ENCODE measurements at places on chromosomes 11 and 22.

DNA sequence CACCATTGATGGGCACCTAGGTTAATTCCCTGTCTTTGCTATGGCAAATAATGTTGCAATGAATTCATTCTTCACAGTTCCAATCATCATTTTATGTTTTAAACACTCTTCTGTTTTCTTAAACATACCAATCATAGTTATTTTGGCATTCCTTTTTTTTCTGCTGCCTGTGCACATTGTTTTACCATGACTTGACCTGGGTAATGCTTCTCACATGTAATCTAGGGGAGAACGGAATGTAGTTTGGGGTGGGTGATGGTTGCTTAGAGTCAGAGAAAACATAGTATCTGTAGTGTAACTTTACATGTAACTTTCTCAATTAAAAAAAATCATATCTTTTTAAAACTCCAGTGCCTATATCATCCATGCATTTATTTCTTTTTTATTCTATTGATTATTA is 1945.3 kb upstream of the RAG2 start:
- no peak for DNase-seq

GRCh38 chr11:65071907-65072630 is 11.8 kb downstream of the CDCA5 start:
- DNase-seq = no peak

GRCh38 chr11:126637795-126638175 is 282.3 kb downstream of the ST3GAL4 start:
- no peak for DNase-seq

DNA sequence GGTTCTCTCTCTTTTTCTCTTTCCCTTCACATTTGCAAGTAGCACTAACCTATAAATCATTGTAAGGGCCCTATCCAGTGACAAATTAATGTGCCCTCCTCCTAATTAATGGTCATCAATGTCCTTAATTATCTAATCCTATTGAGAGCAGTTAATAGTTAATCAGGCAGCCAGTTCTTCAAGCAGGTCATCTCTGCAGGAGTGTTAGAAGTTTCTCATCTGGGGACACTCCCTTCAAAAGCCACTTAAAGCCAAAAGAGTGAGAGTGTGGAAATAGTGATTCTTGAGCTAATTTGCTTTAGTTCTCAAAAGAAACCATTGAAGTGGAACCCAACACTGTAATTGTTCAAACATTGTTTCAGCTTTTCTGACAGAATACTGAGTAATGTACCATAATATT is 141.6 kb downstream of the ELP4 start:
- DNase-seq = peak; percentile 24

GRCh38 chr22:43388420-43388851 is 23.4 kb upstream of the MPPED1 start:
- peak; percentile 86 for DNase-seq

GRCh38 chr22:41775976-41776375 is 24.5 kb upstream of the CCDC134 start:
- peak; percentile 24 for DNase-seq

GRCh38 chr11:1742371-1742770 is 8.0 kb downstream of the IFITM10 start:
- no peak for DNase-seq

DNA sequence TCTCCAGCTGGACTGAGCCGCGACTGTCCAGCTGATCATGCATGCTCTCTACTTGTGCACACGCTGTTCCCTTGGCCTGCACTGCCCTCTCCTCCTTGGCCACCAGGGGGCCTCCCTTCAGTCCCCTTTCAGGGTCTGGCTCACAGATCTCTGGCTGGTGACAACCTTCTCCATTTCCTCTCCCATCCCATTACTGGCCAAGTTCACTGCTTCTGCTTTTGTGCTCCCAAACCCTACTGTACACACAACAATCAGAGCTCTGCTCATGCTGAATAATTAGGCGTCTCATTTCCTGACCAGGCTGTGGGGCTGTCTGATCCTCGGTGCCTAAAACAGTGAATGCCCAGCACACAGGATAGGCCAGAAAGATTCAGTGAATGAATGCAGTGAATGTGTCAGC is 224.0 kb upstream of the NARS2 start:
- peak; percentile 79 for DNase-seq

- peak; percentile 84 for DNase-seq
Measured at GRCh38 chr22:27919942-27920755, 1.1 kb upstream of the PITPNB start.

GRCh38 chr11:116895048-116895757 is 57.8 kb upstream of the APOA1 start:
- peak; percentile 74 for DNase-seq

GRCh38 chr11:125903711-125904659 is at the start of gene DDX25:
DDX25 (plus strand) TSS chr11:125904508; CDS start chr11:125904518, 10 bp downstream.
- DNase-seq = peak; percentile 85

GRCh38 chr22:41863472-41863871 is 30.6 kb downstream of the SREBF2 start:
- DNase-seq = no peak

GRCh38 chr22:23193196-23193827 is 13.0 kb downstream of the BCR start:
- no peak for DNase-seq

- peak; percentile 36 for DNase-seq
Measured at GRCh38 chr11:64917663-64917995, 620 bp upstream of the ATG2A start.

DNA sequence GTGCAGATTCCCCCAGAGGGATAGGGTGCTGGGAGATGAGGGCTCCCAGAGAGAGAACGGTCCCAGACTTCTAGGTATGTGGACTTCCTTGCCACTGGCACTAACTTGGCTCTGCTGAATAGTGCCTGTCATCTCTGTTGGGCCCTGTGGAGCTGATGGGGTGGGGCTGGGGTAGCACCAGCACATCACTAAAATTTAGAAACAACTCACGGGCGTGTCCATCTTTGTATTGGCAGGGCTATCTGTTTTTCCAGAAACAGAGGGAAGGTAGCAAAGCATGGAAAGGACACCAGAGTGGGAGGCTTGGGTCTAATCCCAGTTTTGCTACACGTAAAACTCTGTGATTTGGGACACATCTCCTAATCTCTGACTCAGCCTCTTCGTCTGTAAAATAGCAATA is 25.8 kb downstream of the SWAP70 start:
- DNase-seq = peak; percentile 18

DNA sequence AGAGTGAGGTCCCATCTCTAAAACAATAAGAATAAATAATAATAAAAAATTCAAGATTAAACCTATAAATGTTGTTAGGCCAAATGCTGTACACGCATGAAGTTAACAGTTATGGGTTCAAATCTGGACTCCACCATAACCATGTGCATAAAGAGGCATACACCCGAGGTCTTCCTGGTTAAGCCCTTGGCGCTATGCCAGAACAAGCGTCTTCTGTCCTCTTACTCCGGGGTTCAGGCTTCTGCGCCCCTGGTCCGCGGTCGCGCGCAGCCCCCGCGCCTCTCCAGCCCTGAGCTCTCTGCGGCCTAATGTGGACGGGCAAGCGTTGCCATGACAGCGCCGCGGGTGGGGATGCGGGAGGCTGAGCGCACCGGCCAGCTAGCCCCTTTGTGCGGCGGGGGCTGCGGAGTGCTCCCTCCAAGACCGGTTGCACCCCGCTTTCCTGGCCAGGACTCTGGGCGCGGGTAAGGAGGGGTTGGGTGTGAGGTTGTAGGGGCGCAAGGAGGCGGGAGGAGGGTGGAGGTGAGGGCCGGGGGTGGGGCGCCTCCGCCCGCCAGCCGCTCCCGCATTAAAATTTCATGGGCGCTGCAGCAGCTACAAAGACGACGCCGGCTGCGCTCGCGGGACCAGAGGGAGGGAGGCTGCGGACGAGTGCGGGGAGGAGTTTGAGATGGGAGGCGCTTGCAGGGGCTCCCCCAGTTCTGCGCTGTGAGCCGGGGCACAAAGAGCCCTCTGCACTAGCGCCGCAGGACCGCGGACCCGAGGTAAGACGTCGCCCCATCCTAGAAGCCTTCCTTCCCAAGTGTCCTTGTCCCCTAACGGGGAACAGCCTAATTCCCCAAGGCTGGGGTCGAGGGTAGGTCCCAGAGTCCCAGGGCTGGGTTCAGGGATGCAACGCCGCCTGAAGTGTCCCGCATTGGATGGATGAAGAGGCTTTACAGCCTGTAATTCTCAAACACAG is at the start of gene MIAT:
Gene MIAT, plus strand, starts transcription at position 698 of the 961 bp plus-strand sequence.
- DNase-seq = peak; percentile 89

- DNase-seq = no peak
Measured at GRCh38 chr11:44334356-44335004, 24.5 kb upstream of the ALX4 start.

DNA sequence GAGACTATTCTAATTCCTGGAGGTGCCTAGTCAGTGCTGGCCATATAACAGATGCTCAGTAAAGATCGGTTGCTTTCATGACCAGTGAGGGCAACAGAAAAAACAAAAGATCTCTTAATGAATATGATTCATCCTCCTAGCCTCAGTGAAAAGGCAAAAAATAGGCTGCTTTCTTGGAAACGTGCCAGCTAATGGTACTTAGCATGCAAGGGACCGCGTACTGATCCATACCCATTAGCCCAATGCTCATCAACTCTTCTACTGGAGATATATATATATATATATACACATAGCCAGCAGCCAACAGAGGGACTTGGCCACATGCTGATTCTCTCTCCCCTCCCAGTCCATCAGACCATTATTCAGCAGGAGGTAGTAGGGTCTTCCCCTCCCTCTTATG is 320.4 kb downstream of the KIRREL3 start:
- DNase-seq = no peak

DNA sequence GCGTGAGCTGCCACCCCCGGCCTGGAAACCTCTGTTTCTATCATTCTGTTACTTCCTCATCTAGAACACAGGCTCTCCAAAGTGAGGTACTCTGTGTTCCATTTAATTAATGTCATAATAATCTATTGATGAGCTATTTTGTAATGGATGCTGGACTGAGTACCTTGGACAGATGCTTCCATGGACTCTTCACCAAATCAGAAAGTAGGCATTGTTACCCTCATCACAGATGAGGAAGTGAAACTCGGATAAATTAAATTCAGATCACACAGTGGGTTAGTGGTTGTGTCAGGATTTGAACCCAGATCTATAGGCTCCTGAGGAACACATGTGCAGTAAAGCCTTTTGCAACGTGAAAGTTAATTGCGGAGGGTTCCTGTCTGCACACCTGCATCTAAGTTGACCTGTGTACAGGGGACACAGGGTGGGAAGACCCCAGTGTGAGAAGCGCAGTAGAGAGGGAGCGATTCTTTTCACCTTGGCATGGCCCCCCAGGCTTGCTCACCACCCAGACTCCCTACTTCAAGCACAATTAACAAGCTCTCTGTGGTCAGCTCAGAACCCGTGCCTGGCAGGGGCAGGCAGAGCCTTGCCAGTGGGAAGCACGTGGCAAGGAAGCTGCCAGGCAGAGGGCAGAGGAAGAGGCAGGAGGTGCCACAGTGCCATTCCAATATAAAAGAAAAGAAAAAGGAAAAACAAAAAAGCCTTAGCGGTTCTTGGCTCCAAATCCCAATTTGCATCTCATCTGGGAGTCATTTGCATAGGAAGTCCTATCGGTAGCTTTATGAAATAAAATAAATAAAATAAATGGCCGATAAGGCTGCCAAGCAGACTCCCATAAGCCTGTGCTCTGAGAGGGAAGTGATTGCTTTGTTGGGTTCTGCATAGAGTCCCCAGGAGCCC is 239.3 kb downstream of the GRIK4 start:
- DNase-seq = no peak

DNA sequence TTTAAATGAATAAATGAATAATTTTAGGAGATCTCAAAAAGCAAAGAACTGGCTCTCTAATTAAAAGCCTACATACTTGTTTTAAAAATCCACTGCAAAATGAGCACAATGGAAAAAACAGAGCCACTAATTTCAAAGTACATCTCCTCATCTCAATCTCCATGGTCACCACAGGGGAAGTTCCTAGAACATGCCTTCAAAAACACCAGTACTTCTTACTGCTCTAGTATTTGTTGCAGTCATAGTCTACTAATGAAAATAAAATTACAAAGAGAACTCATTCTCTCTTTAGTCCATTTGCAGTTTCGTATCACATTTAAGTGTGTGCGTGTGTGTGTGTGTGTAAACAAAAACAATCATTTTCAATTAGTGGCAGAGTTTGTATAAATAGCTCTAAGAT is 54.0 kb downstream of the PIK3C2A start:
- no peak for DNase-seq

GRCh38 chr11:86800960-86801272 is 574 bp downstream of the PRSS23 start:
- no peak for DNase-seq

GRCh38 chr22:37259540-37260029 is 15.5 kb upstream of the RAC2 start:
- DNase-seq = peak; percentile 72

DNA sequence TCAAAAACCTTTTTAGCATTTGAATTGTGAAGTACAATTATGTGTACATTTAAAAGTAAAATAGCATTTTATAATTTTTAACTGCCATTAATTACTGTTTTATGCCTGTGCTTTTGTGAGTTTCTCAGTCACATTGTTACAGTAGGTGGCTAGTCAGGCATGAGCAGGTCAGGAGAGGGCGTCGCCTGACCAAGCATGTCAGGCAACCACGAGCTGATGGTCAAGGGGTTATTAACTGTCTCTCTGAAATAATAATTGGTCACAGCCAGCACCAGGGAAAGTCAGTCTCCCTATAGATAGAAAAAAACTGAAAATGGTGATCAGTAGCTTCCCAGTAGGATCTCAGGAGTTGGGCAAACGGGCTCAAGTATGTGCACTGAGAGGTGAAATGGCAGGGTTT is 19.4 kb upstream of the CCDC81 start:
- DNase-seq = no peak

GRCh38 chr11:1529774-1530173 is 42.3 kb downstream of the DUSP8 start:
- no peak for DNase-seq

GRCh38 chr22:42720263-42721044 is at the start of gene A4GALT:
A4GALT (minus strand) TSS chr22:42720870; CDS start chr22:42693951, 26,919 bp downstream.
- peak; percentile 73 for DNase-seq

DNA sequence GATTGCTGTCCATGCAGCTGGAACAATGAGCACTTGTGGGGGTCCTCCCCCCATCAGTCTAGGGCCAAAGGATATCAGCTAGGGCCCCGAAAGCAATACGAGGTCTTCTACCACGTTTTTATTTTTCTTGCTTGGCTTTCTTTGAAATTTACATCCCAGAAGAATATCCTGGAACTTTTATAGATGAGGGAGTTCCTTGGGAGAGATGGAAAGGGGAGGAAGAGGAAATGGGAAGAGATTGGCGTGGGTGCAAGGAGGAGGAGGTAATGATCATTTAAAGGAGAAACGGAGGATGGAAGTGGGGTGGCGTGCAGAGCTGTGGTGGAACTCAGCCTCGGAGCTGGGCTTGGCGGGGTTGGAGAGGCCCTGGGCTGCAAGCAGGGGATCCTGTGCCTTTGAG is 90.3 kb downstream of the SNX19 start:
- no peak for DNase-seq

All from neural progenitor cell (in vitro differentiated cells).